ENCODE measurements at places on chromosomes 3 and 15.

- peak; percentile 36 for DNase-seq
Observed at GRCh38 chr15:29822684-29823459, 604 bp upstream of the TJP1 start.

GRCh38 chr15:74370471-74370870 is 3.0 kb upstream of the CYP11A1 start:
- no peak for DNase-seq

DNA sequence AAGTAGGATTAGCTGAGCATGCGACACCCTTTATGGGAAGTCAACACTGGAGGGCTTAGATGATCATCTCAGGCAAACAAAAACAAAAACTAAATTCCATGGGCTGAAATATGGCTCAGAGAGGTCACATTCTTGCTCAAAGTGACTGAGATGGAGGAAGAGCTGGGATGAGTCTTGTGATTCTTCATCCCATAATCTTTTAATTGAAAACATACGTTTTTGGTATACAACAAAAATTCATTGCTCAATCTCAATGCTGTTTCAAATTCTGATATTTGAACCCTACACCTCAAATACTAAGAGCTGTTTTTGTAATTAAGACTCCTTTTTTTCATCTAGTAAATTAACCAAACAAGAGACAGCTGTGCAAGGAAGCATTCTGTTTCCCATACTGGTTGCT is 257.0 kb downstream of the NR1D2 start:
- no peak for DNase-seq

DNA sequence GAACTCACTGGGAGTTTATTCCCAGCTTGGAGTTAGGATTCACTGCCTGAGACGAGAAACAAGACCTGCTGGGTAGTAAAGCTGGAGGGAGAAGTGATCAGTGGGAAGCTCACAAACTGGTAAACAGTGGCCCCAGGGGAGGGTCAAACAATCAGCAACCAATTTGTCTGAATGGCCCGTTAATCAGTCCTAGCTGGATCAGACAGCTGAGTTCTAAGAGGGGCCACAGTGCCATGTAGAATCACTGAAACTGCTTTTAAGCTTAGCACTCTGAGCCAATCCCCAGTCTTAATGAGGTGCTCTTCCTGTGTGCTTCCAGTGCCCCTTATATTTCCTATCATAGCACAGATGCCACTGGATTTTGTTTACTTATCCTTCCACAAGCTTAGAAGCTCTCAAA is 591.7 kb downstream of the RSL24D1 start:
- DNase-seq = no peak

- DNase-seq = no peak
Observed at GRCh38 chr3:187491371-187491770, 123.2 kb downstream of the RTP4 start.

DNA sequence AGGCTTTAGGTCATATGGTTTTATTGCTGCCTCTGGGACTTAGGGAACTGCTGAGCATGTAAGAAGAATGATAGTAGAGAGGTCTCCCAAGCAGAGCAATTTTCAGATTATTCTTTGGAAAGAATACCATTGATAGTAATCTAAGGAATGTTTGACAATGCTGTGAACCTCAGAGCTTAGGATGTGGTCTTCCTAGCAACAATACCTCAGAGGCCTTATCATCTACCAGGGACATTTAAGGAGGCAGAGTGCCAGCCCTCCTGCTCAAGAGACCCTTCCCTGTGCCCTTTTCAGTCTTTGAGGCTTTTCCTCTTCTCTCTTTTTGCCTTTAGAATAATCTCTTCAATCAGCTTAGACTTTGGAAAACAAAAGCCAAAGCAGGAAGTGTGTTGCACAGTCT is 272.1 kb downstream of the OXSM start:
- DNase-seq = no peak

DNA sequence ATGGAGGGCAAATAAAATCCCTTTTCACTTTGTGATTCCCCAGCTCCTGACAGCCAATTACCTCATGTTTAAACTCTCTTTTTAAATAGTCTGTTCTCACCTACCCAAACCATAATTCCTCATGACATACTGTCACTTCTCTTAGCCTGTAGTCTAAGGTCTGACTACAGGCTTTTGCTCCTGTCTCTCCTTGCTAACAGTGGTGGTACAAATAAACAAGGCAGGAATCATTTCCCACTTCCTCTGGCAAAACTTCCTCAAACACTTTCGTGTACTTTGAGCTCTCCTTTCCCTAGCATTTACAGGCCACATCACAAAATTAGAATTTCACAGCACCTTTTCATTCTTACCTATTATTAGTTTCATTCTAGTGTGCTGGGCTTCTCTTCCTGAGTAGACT is 51.8 kb downstream of the ATP8B4 start:
- DNase-seq = no peak

DNA sequence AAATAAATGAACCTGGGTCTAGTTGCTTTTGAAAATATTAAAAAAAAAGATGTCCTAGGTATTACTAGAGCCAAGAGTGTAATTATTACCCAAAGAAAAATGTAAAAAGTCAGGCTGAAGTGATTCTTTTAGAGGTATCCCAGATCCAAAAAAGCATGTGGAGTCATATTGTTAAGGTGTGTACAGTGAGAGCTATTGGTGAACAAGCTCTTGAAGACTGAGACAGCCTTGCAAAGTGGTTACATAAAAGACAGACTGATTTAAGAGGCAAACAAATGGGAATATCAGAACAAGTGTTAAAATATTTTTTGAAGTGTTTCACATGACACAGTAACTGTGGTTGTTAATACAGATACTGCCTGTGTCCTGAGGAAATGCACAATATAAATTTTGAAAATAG is 624.5 kb downstream of the PLOD2 start:
- DNase-seq = no peak

- DNase-seq = no peak
Observed at GRCh38 chr3:143070977-143071551, 48.5 kb upstream of the CHST2 start.

GRCh38 chr3:126390201-126390600 is 4.5 kb upstream of the CFAP100 start:
- DNase-seq = no peak

- no peak for DNase-seq
Observed at GRCh38 chr3:108378153-108378951, 82.0 kb downstream of the HHLA2 start.

DNA sequence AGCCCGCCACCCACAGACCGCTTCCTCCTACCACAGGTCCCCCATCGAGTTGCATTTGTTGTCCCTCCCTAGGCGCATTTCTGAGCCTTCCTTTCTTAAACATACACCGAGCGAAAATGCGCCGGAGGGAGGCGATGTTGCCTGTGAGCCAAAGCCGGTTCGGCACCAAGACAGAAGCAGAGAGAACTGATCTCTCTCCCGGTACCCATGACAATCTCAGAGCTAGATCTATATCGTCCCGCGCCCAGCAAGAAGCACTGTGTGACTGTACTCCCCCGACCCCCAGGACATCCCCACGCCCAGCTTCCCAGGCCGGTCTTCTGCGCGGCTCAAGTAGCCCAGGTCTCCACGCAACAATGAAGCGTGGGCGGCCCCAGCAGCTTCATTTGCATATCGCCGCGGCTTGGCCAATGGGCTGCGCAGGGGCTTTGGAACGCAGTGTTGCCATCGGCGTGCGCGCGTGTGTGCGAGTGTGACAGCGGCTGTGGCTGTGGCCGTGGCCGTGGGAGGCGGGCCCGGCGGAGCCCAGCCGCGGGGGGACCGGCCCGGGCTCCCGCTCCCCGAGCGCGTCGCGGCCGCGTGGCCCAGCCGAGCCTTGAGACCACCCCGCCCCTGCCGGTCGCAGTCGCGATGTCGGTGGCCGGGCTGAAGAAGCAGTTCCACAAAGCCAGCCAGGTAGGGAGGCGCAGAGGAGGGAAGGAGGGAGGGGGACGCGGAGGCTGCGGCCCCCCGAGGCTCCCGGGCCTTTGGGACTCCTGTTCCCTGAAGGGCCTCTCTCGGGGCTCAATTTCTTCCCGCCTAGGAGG is at the start of gene SH3GL3:
SH3GL3 (plus strand) TSS at position 438 of the 806 bp plus-strand sequence; CDS start at position 631, 193 bp downstream.
- peak; percentile 67 for DNase-seq

- DNase-seq = no peak
Observed at GRCh38 chr15:74424901-74425528, 8.7 kb downstream of the SEMA7A start.

DNA sequence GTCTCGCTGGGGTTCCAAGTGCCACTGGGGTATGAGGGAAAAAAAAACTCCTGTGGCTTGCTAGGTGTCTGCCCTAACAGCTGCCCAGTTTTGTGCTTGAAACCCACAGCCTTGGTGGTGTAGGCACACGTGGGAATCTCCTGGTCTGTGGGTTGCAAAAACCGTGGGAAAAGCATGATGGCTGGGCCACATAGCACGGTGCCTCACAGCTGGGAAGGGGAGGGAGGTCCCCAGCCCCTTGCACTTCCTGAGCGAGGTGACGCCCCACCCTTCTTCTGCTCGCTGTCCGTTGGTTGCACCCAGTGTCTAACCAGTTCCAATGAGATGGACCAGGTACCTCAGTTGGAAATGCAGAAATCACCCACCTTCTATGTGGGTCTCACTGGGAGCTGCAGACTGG is 144.3 kb downstream of the KBTBD8 start:
- no peak for DNase-seq

GRCh38 chr15:68433551-68433950 is 1.6 kb upstream of the ITGA11 start:
- DNase-seq = no peak

DNA sequence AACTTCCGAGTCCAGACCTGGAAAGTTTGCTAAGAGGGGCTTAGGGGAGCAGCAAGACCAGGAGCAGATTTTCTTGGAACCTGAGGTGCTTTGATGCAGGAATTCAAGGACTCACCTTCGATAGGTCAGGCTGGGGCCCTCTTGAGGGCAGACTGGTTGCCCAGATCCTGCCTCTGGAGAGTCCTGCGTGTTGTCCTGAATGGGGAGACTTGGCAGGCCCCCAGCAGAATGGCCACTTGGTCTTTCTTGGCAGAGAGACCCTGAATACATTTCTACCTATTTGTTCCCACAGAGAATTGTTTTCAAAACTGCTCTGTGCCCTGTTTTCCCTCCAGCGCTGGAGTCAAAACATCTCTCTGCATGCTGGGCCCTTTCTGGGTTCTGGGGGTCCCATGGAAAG is 4.2 kb downstream of the KLF13 start:
- DNase-seq = no peak

- no peak for DNase-seq
Observed at GRCh38 chr15:75027551-75027950, 4.2 kb downstream of the PPCDC start.

Measured in frontal cortex (tissue), 4 donors.